ENCODE measurements at places on chromosomes 3 and 15. TPM values are rescaled to one million over a fixed set of nuclear protein-coding genes. Genes with fewer than 3 reads are reported as not detected.

- no peak overlapping the region for H3K4me3 ChIP-seq
- no peaks in the 10 kb centered on the region for H3K27me3 ChIP-seq
- no peaks in the 10 kb centered on the region for H3K4me1 ChIP-seq
- no peak overlapping the region for H3K27ac ChIP-seq
- H3K36me3 ChIP-seq, result peaks cover 55% of the 10 kb centered on the region
Observed at GRCh38 chr15:65146438-65146837, 12.8 kb upstream of the PDCD7 start.

GRCh38 chr3:142647856-142648255 is 51.7 kb downstream of the PLS1 start:
- H3K27ac ChIP-seq, result no peak overlapping the region
- no peak for DNase-seq
- no peak overlapping the region for H3K4me3 ChIP-seq

GRCh38 chr3:113268942-113269341 is 57.6 kb downstream of the BOC start:
- H3K4me1 ChIP-seq, result no peaks in the 10 kb centered on the region
- no peak overlapping the region for H3K4me3 ChIP-seq
- H3K27ac ChIP-seq, result no peak overlapping the region
- no peaks in the 10 kb centered on the region for H3K27me3 ChIP-seq
- no peaks in the 10 kb centered on the region for H3K36me3 ChIP-seq
- DNase-seq, result no peak

CYP1A1 gene
- total RNA-seq, result not detected
